ENCODE measurements at places on chromosomes 4 and X.

DNA sequence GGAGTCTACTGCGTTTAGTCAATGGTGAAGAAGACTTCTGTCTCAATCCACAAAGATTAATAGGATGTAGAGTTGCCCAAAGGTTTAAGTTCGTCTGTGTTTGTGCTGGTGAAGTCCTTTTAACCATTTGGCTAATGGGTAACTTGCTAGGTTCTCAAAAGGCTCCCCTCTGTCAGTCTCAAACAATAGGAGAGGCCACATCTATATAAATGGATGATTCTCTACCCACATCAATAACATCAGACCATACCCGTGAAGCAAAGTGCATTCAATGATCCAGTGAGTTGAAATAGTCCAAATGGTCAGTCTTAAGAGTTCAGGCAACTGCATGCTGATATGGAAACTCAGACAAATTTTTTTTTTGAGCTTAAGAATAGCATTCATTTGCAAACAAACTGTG is 28.1 kb downstream of the RS1 start:
- no peak for DNase-seq

- DNase-seq = no peak
These were observed 388.0 kb downstream of the CCSER1 start for GRCh38 chr4:90515191-90515590.

GRCh38 chrX:19672222-19672812 is 157.0 kb upstream of the MAP3K15 start:
- no peak for DNase-seq

GRCh38 chr4:81424816-81425755 is 46.6 kb downstream of the RASGEF1B start:
- DNase-seq = no peak

- DNase-seq = no peak
These were observed 105.8 kb downstream of the REPS2 start for GRCh38 chrX:17052210-17052609.

DNA sequence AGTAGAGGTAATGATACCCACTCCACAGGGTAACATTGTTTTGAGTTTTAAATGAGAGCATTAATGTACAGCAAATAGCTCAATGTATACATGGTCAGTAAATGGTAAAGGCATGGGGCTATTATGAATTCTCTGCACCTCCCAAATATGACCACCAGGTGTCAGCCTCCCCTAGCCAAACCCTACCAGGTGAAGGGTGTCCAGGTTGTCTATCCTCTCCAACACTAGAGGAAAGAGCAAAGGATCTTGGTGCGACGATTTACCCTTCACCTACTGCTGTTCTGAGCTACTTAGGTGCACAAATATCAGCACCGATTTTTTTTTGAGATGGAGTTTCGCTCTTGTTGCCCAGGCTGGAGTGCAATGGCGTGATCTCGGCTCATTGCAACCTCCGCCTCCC is 26.5 kb upstream of the XIAP start:
- DNase-seq = peak; percentile 53

GRCh38 chrX:48919360-48919841 is 577 bp upstream of the PIM2 start:
- DNase-seq = no peak

DNA sequence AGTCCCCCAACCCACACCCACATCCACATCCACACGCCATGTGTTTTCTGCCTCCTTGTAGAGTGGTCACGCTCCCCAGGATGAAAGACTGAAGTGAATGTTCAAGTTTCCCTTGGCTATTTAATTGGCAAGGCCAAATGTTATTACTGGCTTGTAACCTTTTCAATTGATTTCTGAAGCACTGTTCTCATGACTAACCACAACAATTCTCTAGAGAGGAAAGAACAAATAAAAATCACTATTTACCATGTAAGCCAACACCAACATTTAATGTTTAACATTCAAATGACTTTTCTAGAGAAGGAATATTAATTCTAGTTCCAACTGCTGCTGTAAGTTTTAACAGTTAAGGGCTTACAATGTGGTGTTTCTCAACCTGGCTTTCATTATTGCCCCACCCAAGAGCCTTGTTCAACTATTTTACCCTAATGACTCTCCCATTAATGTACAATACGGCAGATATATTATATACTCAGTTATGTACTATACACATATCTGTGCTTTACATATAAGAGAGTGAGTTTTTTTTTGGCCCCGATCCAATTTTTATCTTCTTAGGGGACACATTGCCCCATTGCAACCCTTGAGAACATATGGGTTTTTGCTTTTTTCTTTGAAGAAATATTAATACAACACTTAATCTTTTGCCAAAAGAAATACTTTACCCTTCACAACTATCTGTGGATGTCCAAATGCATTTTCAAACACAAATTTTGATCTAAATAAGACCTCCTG is 46.5 kb downstream of the RELL1 start:
- no peak for DNase-seq

GRCh38 chrX:2627272-2627867 is 63.7 kb upstream of the CD99 start:
- peak; percentile 7 for DNase-seq
